Memory B cell (primary cell): ENCODE measurements at places on chromosomes 13 and 19.

GRCh38 chr13:22422712-22423111 is 751.8 kb downstream of the FGF9 start:
- no peaks in the 10 kb centered on the region for H3K4me1 ChIP-seq
- no peaks in the 10 kb centered on the region for H3K27me3 ChIP-seq
- no peak for DNase-seq
- no peak overlapping the region for H3K4me3 ChIP-seq

DNA sequence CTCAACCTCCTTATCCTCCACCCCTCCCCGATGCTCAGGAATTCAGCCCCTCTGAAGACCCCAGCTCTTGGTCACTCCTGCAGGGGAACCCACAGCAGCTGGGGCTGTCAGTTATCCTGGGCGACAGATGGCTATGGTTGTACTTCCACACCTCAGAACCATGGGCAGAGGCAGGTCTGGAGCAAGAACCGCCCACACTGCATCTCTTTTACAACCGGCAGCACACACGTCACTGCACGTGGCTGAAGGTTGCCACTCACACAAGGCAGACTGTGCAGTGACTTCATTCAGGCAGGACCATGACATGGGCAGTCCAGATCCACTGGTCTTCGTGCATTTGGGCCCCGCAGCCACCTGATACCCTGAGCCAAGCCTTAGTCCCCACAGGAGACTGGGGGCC is 21.5 kb upstream of the SDHAF1 start:
- H3K36me3 ChIP-seq = no peaks in the 10 kb centered on the region
- peaks cover 14% of the 10 kb centered on the region for H3K27me3 ChIP-seq
- H3K27ac ChIP-seq = no peak overlapping the region
- no peak for DNase-seq
- no peak overlapping the region for H3K4me3 ChIP-seq
- no peaks in the 10 kb centered on the region for H3K4me1 ChIP-seq

DNA sequence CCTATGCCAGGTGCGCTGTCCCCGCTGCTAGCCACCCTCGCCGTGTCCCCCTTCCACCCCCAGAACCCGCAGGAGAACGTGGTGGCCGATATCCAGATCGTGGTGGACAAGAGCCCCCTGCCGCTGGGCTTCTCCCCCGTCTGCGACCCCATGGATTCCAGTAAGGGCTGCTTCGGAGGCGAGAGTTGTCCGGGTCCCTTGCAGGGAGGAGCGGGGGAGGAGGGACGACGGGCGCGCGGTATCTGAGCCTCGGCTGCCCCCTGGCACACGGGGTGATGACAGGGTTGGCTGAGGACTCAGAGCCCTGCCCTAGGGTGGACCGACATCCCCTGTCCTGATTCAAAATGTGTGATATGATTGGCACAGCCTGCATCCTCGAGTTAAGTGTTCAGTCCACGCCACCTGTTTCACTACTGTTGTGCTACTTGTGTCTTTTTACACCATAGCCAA is 653 bp downstream of the MVB12A start:
- H3K4me1 ChIP-seq = peaks cover 4% of the 10 kb centered on the region
- no peak overlapping the region for H3K27ac ChIP-seq
- H3K27me3 ChIP-seq = no peaks in the 10 kb centered on the region
- DNase-seq = no peak
- H3K4me3 ChIP-seq = peak overlapping the region; percentile 94

DNA sequence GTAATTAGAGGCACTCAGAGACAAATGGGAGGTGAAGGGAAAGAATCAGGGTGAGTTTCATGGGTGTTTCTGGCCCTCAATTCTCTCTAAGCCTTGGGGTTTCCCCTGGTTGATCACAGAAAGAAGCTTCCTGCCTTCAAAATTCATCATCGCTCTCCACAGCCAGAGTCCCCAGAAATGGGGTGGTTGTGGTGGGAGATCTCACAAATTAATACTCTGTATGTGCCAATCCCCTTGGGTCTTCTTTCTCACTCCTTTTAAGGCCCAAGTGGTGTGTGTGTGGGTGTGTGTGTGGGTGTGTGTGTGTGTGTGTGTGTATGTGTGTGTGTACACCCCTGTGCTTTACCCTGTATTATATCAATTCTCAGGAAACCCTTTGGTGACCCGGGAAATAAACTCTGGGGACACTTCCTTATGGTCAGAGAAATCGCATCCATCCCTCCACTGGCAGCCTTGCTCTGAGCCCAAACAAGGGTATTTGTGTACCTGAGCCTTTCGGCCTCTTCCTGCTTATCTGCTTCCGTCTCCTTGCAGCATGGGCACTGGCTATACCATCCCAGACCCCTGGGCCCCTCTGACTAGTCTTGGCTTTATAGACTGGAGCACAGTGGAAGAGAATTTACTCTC is 2.8 kb upstream of the FCGBP start:
- no peak for DNase-seq
- H3K27me3 ChIP-seq = no peaks in the 10 kb centered on the region
- H3K36me3 ChIP-seq = peaks cover 5% of the 10 kb centered on the region
- no peak overlapping the region for H3K27ac ChIP-seq

- no peak for DNase-seq
- peaks cover 12% of the 10 kb centered on the region for H3K4me1 ChIP-seq
- H3K27me3 ChIP-seq = peaks cover 40% of the 10 kb centered on the region
- H3K36me3 ChIP-seq = peaks cover 7% of the 10 kb centered on the region
- no peak overlapping the region for H3K4me3 ChIP-seq
Measured at GRCh38 chr19:45878043-45878794, 7.7 kb downstream of the IRF2BP1 start.

DNA sequence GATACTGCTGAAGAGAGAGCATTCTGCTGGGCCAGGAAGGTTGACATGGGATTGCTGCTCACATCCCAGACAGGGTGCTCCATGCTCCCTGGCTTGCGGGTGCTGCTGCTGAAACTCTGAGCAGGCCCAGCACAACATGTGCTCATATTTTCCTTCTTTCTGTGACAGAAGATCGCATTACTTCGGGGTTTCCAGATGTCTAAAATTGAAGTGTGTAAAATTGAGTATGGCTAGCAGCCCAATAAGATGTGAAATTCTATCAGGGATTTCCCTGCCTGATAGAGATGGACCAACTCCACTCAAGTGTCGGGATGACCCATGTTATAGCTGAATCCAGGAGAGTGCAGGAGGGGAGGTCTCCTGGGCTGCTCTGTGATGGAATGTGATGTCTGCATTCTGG is 55.6 kb upstream of the KL start:
- no peak for DNase-seq
- no peak overlapping the region for H3K27ac ChIP-seq
- H3K4me1 ChIP-seq = no peaks in the 10 kb centered on the region
- H3K36me3 ChIP-seq = no peaks in the 10 kb centered on the region

DNA sequence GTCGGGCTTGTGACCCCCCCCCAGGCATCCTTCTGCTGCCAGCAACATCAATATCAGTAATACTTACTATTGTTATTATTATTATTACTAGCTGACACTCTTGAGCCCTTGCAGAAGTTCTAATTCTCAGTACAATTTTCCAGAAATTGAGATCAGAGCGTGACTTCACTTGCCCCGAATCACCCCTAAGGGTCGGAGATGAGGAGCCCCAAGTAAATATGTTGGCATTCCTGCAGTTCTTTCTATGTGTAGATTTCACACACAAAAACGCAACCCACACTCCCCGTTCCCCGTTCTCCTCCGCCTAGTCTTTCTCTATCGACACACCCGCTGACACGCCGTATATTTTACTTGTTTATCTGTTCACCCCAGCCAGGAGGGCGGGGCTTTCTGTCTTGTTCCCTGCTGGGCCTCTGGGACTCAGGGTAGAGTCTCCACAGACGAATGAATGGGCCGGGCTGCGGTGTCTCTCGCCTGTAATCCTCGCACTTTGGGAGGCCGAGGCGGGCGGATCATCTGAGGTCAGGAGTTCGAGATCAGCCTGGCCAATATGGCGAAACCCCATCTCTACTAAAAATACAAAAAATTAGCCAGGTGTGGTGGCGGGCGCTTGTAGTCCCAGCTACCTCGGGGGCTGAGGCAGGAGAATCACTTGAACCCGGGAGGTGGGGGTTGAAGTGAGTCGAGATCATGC is 14.7 kb downstream of the TLE5 start:
- peak overlapping the region; percentile 77 for H3K4me3 ChIP-seq
- peaks cover 2% of the 10 kb centered on the region for H3K36me3 ChIP-seq
- peaks cover under 1% of the 10 kb centered on the region for H3K27me3 ChIP-seq
- peaks cover 11% of the 10 kb centered on the region for H3K4me1 ChIP-seq
- DNase-seq = no peak

GRCh38 chr19:9313756-9314155 is 4.1 kb upstream of the ZNF699 start:
- H3K36me3 ChIP-seq = peaks cover 15% of the 10 kb centered on the region
- H3K4me3 ChIP-seq = no peak overlapping the region
- peaks cover 4% of the 10 kb centered on the region for H3K27me3 ChIP-seq
- DNase-seq = no peak
- no peak overlapping the region for H3K27ac ChIP-seq
- peaks cover 2% of the 10 kb centered on the region for H3K4me1 ChIP-seq

DNA sequence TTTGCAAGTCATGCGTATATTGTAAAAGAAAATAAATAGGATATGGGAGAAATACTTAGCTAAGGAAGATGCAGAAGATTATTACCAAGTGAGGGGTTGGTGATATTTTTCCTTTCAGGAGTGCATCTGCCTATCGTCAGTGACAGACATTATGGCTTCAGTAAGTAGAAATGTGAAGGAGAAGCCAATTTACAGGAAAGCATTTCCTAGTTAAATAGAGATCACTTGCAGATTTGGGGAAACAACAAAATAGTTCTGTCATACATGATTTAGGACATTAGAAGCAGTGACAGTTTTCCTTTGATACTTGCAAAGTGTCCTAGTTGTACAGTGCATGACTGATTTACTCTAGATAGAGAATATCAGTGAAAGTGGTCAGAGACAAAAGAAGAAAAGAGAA is 747.8 kb upstream of the KLHL1 start:
- H3K4me3 ChIP-seq = no peak overlapping the region
- no peaks in the 10 kb centered on the region for H3K4me1 ChIP-seq
- H3K27ac ChIP-seq = no peak overlapping the region
- no peak for DNase-seq

GRCh38 chr13:103255587-103256301 is 189.5 kb upstream of the SLC10A2 start:
- H3K36me3 ChIP-seq = no peaks in the 10 kb centered on the region
- no peak overlapping the region for H3K4me3 ChIP-seq
- no peak for DNase-seq
- H3K4me1 ChIP-seq = no peaks in the 10 kb centered on the region
- no peaks in the 10 kb centered on the region for H3K27me3 ChIP-seq

- peaks cover 2% of the 10 kb centered on the region for H3K36me3 ChIP-seq
- H3K27me3 ChIP-seq = peaks cover 7% of the 10 kb centered on the region
- H3K4me3 ChIP-seq = no peak overlapping the region
- H3K4me1 ChIP-seq = no peaks in the 10 kb centered on the region
Measured at GRCh38 chr13:48635478-48635877, 18.3 kb upstream of the CYSLTR2 start.

GRCh38 chr19:20999731-21000352 is 20.6 kb upstream of the ZNF430 start:
- DNase-seq = peak; percentile 90
- no peaks in the 10 kb centered on the region for H3K36me3 ChIP-seq
- H3K27ac ChIP-seq = no peak overlapping the region
- H3K27me3 ChIP-seq = no peaks in the 10 kb centered on the region
- peak overlapping the region; percentile 90 for H3K4me3 ChIP-seq

DNA sequence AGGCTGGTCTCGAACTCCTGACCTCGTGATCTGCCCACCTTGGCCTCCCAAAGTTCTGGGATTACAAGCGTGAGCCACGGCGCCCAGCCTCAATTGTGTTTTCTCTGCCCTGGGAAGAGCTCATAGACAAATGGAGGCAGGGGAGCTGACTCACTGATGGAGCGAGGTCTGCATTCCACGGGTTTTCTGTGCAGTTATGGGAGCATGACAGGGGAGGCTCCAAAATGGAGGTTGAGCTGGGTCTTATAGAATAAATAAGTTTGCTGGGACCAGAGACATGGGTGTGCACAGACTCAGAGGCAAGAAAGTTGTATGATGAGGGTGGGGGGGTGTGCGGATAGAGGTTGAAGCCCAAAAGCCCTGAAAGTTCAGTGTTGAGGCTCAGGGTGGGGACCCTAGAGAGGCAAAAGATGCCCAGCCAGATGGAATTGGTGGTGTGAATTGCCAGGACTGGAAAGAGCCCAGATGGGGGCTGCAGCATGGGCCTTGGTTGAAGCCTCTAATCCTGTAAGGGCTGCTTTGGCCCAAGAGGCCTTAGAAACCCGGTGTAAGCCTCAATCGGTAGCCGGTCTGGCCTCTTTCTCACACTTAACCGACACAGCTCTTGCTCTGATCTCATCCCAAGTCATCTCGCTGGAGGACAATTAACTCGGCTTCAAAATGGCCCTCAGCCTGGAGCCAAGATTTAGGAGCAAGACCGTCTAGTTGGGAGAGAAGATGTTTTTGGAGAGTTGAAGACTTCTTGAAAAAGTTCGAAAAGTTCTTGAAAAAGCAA is 1.9 kb downstream of the TPM4 start:
- H3K27ac ChIP-seq = peak overlapping the region; percentile 94
- peaks cover 7% of the 10 kb centered on the region for H3K36me3 ChIP-seq
- H3K4me3 ChIP-seq = peak overlapping the region; percentile 88
- no peak for DNase-seq

DNA sequence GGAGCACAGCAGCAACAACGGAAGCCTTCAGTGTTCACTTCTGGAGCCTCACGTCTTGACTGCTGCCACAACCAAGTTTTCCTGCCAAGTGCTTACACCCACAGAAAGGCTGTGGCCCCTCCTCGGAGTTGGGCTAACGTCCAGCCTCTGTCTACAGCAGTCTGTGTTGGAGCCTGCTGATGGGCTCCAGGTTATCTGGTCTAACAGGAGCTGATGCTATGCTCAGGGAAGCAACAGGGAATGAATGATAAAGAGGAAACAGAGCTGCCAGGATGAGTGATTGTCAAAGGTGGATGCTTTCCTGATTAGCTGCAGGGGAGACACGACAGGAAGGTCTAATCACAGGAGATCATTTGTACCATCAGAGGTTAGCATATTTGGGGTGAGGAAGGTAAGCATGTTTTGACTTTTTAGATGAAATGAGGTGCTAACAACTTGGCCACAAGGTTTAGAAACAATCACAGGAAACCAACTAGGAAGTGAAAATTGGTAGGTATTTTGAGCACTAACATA is 53.8 kb upstream of the RCBTB2 start:
- DNase-seq = no peak
- no peak overlapping the region for H3K27ac ChIP-seq
- H3K4me3 ChIP-seq = peak overlapping the region; percentile 15
- H3K27me3 ChIP-seq = peaks cover 34% of the 10 kb centered on the region
